CD8-positive, alpha-beta memory T cell (primary cell): ENCODE measurements at places on chromosomes 16 and 17. TPM values are rescaled to one million over a fixed set of nuclear protein-coding genes. Genes with fewer than 3 reads are reported as not detected.

GRCh38 chr17:4573669-4574068, 10.7 kb upstream of the SMTNL2 start:
- H3K4me3 ChIP-seq, result no peak overlapping the region
- H3K27me3 ChIP-seq, result no peaks in the 10 kb centered on the region
- no peaks in the 10 kb centered on the region for H3K36me3 ChIP-seq
- H3K4me1 ChIP-seq, result no peaks in the 10 kb centered on the region

Gene CHMP1A
- 94.0 TPM for total RNA-seq

DNA sequence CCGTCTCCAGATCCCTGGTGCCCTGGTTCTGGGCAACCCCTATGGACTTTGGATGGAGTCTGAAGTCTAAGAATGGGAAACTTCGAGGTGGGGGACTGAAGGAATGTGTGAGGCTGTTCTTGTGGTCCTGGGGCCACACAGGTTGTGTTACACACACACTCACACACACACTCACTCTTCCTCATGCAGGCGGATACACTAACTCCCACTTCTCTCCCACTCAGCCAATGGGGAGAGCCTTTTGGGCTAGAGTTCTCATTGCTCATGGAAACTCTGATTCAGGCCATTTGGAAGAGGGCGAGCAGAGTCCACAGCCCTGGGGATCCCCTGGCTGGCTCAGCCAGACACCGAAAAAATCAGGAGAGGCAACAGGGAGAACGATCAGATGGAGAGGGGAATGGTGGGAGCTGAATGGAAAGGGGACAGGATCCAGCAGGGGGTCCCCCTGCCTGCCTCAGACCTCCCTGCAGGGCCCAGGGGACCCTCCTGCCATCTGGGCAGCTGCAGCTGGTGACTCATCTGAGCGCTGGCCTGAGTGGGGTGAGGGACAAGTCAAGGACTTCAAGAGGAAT, 9.1 kb downstream of the IGFBP4 start:
- no peak for DNase-seq
- H3K36me3 ChIP-seq, result no peaks in the 10 kb centered on the region
- peaks cover 15% of the 10 kb centered on the region for H3K4me1 ChIP-seq
- no peak overlapping the region for H3K27ac ChIP-seq
- no peaks in the 10 kb centered on the region for H3K27me3 ChIP-seq

DNA sequence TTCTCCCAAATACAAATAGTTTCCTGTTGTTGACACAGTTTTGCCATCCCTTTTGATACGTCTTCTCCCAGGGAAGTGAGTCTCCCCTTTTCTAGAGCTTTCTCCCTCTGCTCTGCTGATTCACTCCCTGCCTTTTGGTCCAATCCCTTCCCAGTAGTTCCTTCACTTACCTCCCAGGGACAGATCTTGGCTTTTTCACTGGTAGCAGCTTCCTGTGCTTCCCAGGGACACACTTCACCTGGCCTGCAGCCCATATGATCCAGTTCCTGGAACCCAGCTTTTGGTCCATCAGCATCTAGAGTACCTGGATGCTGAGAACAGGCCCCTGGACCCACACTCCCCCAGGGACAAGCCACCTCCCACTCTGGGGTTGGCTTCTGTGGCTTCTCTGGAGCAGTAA, 15.8 kb downstream of the GPR179 start:
- no peak for DNase-seq
- H3K27me3 ChIP-seq, result peaks cover 5% of the 10 kb centered on the region
- peaks cover 2% of the 10 kb centered on the region for H3K36me3 ChIP-seq
- no peaks in the 10 kb centered on the region for H3K4me1 ChIP-seq

DNA sequence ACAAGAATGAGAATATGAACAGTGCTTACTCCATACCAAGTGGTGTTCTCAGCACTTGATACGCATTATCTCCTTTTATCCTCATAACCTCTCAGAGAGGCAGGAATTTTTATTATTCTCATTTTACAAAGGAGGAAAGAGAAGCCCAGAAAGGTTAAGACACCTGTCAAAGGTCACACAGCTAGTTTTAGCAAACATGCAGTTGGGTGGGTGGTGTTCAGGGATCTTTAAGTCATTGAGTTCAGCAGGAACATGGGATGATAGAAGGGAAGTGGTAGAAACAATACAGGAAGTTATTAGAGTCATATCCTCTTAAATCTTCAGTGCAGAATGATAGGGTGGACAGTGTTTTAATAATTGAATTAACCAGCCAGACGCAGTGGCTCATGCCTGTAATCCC, 95.4 kb downstream of the IRX3 start:
- H3K27ac ChIP-seq, result no peak overlapping the region
- DNase-seq, result no peak
- H3K27me3 ChIP-seq, result no peaks in the 10 kb centered on the region
- H3K36me3 ChIP-seq, result no peaks in the 10 kb centered on the region

DNA sequence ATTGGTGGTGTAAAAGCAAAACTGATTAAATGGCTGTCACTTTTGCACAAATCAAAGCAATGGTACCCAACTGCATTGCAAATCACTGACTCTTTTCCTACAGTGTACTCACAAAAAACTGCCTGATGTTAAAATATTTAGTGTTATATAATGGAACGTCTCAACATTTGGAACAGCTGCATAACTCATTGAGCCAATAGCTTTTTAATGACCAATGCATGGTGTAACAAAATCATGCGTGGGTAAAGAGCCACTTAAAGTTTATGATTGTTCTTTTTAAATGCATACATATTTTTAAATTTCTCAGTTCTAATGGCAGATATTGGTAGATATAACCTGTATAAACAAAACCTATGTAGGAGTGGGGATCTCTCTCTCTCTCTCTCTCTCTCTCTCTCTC, 204.0 kb upstream of the MPHOSPH6 start:
- no peaks in the 10 kb centered on the region for H3K27me3 ChIP-seq
- no peak overlapping the region for H3K27ac ChIP-seq
- H3K4me3 ChIP-seq, result no peak overlapping the region
- H3K4me1 ChIP-seq, result no peaks in the 10 kb centered on the region

- H3K4me1 ChIP-seq, result peaks cover 85% of the 10 kb centered on the region
- no peaks in the 10 kb centered on the region for H3K27me3 ChIP-seq
- peak overlapping the region; percentile 60 for H3K27ac ChIP-seq
- peak overlapping the region; percentile 79 for H3K4me3 ChIP-seq
- DNase-seq, result peak; percentile 74
These were observed 724 bp downstream of the MVP start for GRCh38 chr16:29820730-29821642.

DNA sequence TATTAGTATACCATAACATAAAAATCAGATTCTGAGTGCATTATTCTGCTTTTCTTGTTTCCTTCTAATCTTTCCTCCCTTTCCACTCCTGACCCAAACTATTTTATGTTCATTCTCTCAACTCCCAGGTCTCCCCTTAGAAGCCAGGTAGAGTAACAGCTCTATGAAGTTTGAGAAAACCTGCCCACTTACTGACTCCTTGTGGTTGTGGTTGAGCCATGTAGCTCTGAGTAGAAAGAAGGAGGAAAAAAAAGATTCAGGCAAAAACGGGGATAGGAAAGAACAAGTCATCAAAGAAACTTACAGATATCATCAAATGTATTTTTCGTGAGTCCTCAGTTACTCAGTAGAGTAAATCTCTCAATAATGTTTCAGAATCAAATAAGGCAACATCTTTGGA, 216.7 kb downstream of the PMP22 start:
- no peak overlapping the region for H3K27ac ChIP-seq
- no peak for DNase-seq
- no peak overlapping the region for H3K4me3 ChIP-seq
- no peaks in the 10 kb centered on the region for H3K36me3 ChIP-seq
- no peaks in the 10 kb centered on the region for H3K4me1 ChIP-seq

- H3K27me3 ChIP-seq, result no peaks in the 10 kb centered on the region
- no peak overlapping the region for H3K4me3 ChIP-seq
- H3K36me3 ChIP-seq, result no peaks in the 10 kb centered on the region
- H3K4me1 ChIP-seq, result peaks cover 4% of the 10 kb centered on the region
These were observed 11.1 kb upstream of the FLYWCH1 start for GRCh38 chr16:2900526-2901075.

DNA sequence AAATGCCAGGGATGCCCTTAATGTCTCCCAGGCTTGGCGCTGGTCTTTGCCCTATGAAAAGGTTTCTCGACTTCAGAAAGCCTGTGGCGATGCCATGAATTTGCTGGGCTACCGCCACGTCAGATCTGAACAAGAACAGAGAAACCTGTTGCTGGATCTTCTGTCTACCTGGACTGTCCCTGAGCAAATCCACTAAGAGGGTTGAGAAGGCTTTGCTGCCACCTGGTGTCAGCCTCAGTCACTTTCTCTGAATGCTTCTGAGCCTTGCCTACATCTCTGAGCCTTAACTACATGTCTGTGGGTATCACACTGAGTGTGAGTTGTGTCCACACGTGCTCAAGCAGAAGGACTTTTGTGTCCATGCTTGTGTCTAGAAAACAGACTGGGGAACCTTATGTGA, 11.4 kb downstream of the CHST4 start:
- H3K27ac ChIP-seq, result no peak overlapping the region
- no peaks in the 10 kb centered on the region for H3K36me3 ChIP-seq
- no peaks in the 10 kb centered on the region for H3K27me3 ChIP-seq
- DNase-seq, result no peak
- no peaks in the 10 kb centered on the region for H3K4me1 ChIP-seq

DNA sequence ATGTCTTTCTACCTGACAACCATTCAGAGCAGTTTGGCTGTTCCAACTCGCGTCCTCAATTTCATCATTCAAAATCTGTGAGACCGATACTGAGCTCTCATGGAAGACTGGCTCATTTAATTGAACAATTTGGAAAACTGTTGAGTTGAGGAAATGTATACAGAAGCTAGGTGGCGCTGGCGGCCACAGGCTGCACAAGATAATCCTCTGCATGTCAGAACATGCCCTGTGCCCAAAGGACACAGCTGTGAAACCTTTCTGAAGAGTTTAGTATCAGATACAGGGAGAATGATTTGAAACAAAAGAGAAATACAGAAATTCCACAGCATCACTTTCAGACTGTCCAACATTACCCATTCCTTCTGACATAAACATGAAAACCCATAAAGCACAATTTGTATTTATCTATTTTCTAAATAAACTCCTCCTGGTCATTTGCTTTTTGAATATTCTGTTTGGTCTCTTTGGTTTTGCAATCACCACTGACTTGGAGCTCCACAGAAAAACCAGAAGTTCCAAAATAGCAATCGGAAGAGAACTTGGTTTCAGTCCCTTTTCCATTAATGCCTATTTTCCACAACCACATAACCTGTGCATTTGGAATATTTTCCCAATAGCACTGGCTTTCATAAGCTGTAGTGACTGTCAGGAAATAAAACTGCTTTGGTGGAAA, 192.8 kb downstream of the MAP2K6 start:
- no peak overlapping the region for H3K27ac ChIP-seq
- peaks cover 6% of the 10 kb centered on the region for H3K4me1 ChIP-seq
- no peak for DNase-seq
- no peaks in the 10 kb centered on the region for H3K36me3 ChIP-seq

- no peaks in the 10 kb centered on the region for H3K27me3 ChIP-seq
- no peaks in the 10 kb centered on the region for H3K4me1 ChIP-seq
- DNase-seq, result no peak
- H3K4me3 ChIP-seq, result no peak overlapping the region
- no peak overlapping the region for H3K27ac ChIP-seq
These were observed 24.9 kb downstream of the KCNJ16 start for GRCh38 chr17:70099884-70100283.

Gene MOSMO
- total RNA-seq, result 11.4 TPM

GRCh38 chr17:688100-688989, 26.3 kb downstream of the VPS53 start:
- H3K4me1 ChIP-seq, result peaks cover 2% of the 10 kb centered on the region
- no peak for DNase-seq
- H3K27ac ChIP-seq, result no peak overlapping the region
- no peaks in the 10 kb centered on the region for H3K27me3 ChIP-seq
- no peak overlapping the region for H3K4me3 ChIP-seq
- peaks cover 30% of the 10 kb centered on the region for H3K36me3 ChIP-seq

DNA sequence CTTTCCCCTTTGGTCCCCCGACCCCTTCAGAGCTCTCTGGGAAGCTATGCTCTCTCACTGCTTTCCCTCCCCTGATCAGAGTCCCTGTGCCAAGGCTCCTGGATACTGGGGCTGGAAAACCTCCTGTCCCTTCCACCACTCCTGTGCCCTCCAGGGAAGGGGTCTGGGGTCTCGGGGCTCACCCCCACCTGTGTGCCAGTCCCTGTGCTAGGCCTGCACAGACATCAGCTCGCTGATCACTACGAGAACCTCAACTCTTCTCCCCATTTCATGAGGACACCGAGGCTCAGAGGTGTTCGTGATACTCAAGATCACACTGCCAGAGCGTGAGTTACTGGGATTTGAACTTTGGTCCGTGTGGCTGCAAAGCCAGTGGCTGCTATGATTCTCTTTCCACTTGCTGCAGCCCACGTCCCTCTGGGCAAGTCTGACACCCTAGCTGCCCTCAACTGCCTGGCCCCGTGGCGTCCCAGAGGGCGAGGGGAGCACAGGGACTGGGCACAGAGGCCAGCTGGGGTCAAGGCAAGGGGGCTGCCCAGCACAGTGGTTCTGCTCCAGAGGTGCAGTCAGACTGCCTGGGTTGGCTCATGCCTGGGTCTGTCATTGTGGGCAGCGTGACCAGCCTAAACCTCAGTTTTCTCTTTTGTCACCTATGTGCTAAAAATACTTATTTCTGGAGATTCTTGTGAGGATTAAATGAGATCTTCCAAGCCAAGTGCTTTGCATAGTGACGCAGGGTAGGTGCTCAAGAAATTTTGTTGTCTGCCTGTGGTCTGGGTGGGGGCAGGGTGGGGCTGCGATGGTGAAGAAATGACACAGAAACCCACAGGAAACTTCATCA, 43.8 kb upstream of the TOB1 start:
- no peaks in the 10 kb centered on the region for H3K36me3 ChIP-seq
- peak overlapping the region; percentile 41 for H3K4me3 ChIP-seq

Gene GPRC5C
- not detected for total RNA-seq

DNA sequence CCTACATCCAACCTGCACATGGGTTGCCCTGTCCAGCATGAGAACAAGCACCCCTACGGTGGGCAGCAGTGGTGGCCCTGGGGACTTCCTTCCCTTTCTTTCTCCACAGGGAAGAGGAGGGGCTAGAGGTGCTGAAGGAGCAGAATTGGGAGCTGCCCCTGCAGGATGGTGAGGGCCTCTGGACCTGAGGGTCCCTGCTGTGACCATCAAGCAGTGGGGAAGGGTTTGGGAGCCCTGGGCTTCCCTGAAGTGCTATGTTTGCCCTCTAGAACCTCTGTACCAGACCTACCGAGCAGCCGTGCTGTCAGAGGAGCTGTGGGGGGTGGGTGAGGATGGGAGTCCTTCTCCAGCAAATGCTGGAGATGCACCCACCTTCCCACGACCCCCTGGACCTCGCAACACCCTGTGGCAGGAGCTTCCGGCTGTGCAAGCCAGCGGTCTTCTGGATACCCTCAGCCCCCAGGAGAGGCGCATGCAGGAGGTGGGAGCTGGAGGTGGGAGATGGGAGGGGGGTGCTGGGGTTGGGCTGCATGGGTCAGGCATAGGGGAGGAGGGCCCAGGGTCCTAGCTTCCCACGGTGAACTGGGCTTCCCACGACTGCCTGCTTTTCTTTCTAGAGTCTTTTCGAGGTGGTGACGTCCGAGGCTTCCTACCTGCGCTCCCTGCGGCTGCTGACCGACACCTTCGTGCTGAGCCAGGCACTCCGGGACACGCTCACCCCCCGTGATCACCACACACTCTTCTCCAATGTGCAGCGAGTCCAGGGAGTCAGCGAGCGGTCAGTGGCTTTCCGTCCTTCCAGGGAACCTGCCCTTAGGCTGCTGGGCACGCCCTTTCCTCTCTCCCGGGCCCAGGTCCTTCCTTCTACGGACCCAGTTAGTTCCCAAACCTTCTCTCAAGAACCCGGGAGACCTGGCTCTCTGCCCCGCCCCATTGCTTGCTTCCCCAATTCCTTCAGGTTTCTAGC, 5.0 kb downstream of the ARHGEF15 start:
- H3K27me3 ChIP-seq, result peaks cover 4% of the 10 kb centered on the region
- H3K36me3 ChIP-seq, result no peaks in the 10 kb centered on the region
- H3K4me1 ChIP-seq, result no peaks in the 10 kb centered on the region
- no peak overlapping the region for H3K27ac ChIP-seq
